ENCODE measurements at places on chromosomes 6 and 20.

DNA sequence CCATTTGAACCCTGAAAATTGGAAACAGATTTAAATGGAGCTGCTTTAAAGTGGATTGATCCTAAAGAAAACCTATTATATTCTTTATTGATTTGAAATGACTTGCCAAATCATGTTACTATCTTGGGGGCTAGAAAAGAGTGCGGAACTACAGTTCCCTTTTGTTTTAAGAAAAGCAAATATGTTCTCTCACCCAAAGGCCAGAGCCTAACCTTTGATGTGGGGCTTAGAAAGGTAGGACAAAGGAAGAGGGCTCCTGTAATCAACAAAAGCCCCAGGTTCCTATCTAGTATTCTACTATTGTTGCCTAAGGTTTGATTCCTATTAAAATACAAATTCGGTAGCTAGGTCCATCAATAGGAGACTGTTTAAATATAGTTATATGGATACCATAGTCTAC is 100.8 kb upstream of the BEND6 start:
- H3K27ac ChIP-seq: no peak overlapping the region
- peaks cover 23% of the 10 kb centered on the region for H3K4me1 ChIP-seq
- H3K36me3 ChIP-seq: no peaks in the 10 kb centered on the region
- H3K4me3 ChIP-seq: no peak overlapping the region
- DNase-seq: no peak

DNA sequence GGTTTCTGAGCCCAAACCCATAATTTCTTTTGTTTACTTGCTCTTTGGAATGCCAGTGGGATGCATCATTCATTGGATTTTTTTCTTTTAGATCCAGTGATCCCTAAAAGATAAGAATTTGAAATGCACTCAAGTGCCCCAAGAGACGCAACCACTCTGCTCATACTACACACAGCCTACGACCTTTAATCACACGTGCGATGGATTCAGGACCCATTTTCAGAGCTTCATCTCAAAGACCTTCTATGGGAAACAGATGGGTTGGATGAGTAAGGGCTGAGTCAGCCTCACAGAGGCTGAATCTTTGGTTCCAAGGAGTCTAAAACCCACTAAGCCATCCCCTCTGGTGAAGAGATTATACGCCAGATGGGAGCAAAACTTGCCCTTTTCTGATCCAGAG is 265.5 kb upstream of the EXOC2 start:
- no peak overlapping the region for H3K27ac ChIP-seq
- H3K36me3 ChIP-seq: no peaks in the 10 kb centered on the region
- DNase-seq: no peak
- no peak overlapping the region for H3K4me3 ChIP-seq
- H3K4me1 ChIP-seq: no peaks in the 10 kb centered on the region

GRCh38 chr6:154615483-154616025 is 105.1 kb upstream of the CNKSR3 start:
- no peak for DNase-seq
- H3K4me3 ChIP-seq: no peak overlapping the region
- H3K4me1 ChIP-seq: no peaks in the 10 kb centered on the region
- H3K27ac ChIP-seq: no peak overlapping the region
- no peaks in the 10 kb centered on the region for H3K36me3 ChIP-seq

- DNase-seq: no peak
- H3K4me3 ChIP-seq: peak overlapping the region; percentile 42
- no peak overlapping the region for H3K27ac ChIP-seq
- H3K36me3 ChIP-seq: peaks cover 20% of the 10 kb centered on the region
These were observed 852 bp downstream of the SYNGAP1 start for GRCh38 chr6:33420491-33421343.

DNA sequence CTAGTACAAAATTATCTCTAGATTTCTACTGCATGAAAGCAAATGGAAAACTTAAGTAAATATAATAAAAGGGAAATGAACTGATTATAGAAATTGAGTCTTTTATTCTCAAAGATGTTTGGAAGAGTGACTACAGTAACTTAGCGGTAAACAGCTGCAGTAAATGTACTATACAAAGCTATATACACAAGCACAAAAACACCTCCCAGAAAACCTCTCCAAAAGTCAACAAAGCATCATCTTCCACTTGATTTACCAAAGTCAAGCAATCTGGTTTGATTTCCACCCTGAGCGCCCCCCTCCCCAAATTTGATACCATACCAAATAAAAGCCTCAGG is 142.1 kb upstream of the SHLD1 start:
- peak overlapping the region; percentile 99 for H3K4me3 ChIP-seq
- H3K27me3 ChIP-seq: no peaks in the 10 kb centered on the region
- DNase-seq: no peak
- H3K4me1 ChIP-seq: peaks cover 65% of the 10 kb centered on the region

DNA sequence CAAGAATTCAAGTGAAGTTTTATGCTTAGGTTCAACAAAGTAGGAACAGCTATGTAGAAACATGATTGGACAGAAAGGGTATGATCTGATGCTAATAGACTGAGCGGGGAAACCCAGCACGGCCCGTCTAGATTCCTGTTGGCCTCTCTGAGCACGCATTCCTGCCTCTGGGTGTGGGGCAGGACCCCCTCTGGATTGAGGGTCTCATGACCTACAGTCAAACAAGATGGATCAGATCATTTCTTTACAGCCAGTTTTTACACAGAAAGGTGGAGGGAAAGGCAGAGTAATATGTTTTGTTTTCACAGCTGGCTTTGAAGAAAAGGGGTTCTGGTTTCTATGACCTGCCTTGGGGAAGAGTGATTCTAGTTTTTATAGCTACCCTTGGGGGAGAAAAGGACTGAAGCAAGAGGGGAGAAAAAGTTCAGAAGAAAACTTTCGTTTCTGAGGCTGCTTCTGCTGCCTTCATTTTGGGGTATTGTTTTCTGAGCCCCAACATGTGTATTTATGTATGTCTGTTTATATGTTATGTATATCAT is 99.6 kb upstream of the SLC22A16 start:
- H3K4me1 ChIP-seq: no peaks in the 10 kb centered on the region
- DNase-seq: no peak
- peaks cover 11% of the 10 kb centered on the region for H3K36me3 ChIP-seq
- H3K27ac ChIP-seq: no peak overlapping the region

DNA sequence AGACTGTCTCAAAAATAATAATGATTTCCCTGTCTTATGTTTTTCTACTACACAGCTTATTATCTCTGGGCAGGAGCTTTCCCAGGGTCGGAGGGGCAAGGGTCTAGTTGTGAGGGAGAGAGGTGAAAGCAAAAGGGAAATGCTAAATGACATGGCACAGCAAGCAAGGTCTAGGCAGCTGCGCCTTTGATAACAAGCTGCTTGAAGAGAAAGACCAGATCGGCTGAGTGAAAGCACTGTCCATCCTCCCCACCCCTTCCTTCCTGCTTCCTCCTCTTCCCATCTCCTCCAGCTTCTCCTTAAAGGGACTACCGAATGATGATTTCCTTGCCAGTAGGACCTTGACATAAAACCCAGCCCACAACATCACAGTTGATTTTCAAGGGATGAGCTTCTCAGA is 158.1 kb upstream of the AKAP12 start:
- H3K36me3 ChIP-seq: peaks cover 16% of the 10 kb centered on the region
- H3K27ac ChIP-seq: no peak overlapping the region
- no peak overlapping the region for H3K4me3 ChIP-seq
- DNase-seq: no peak

DNA sequence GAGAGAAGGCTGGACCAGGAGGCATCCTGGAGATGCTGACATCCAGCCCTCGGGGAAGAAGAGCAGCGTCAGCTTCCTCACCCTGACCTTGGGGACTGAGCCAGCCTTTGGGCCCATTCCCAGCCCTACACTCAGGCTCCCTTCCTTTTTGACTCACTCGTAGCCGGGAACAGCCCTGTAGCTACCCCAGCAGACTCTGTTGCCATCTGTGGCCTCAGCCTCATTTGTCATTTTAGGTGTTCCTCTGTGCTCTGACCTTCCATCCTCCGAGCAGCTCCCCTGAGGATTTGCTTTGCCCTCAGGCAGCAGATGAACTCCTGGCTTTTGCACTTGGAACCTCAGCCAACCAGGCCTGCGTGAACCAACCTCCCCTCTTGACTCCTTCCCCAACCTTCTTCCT is 67.5 kb downstream of the ELOVL2 start:
- no peak overlapping the region for H3K27ac ChIP-seq
- no peaks in the 10 kb centered on the region for H3K36me3 ChIP-seq
- no peaks in the 10 kb centered on the region for H3K4me1 ChIP-seq
- no peak overlapping the region for H3K4me3 ChIP-seq
